ENCODE measurements at places on chromosomes 5 and 9. TPM values are rescaled to one million over a fixed set of nuclear protein-coding genes. Genes with fewer than 3 reads are reported as not detected.
A peak's percentile ranks its signal among the peaks of the same experiment; 100 is the strongest.

CCL28 gene
- 8.8 TPM for total RNA-seq

CARD6 gene
- 2.5 TPM for total RNA-seq

DHX29 gene
- 21.5 TPM for total RNA-seq

SHOC1 gene
- not detected for total RNA-seq

RELL2 gene
- total RNA-seq = 5.2 TPM

SURF2 gene
- 15.0 TPM for total RNA-seq

SLC6A19 gene
- total RNA-seq = not detected

PPP3R2 gene
- not detected for total RNA-seq

GRCh38 chr9:108857572-108857971, 1.8 kb upstream of the ACTL7B start:
- no peak for DNase-seq

DNA sequence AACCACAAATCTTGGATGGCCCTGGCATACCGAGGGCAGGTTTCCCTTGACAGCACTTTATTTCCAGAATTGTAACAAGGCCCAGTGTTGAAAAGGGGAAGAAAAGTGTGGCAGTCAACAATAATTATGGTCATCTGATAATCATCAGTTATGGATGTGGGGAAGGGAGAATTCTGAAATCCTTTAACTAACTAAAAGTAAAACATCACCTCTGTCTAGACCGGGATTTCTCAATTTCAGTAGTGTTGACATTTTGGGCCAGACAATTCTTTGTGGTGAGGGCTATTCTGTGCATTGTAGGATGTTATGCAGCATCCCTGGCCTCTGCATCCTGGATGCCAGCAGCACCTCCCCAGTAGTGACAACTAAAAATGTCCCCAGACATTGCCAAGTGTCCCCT, 140.4 kb downstream of the PSAT1 start:
- no peak for DNase-seq

GRCh38 chr5:112691758-112692157, 45.9 kb upstream of the APC start:
- DNase-seq = peak; percentile 53

DNA sequence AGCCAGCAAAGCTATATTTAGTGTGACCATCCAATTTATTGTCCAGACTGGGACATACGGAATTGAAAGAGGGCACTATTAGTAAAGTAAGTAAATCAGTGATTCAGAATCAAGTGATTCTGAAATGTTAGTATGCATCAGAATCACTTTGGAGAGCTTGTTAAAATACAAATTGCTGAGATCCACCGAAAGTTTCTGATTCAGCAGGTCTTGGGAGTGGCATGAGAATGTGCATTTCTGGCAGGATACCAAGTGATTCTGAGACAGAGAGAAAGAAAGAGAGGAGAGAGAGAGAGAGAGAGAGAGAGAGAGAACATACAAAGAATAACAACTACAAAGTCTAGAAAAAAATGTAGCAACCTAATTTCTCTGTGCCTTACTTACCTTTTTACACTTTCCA, 65.4 kb upstream of the ASTN2 start:
- DNase-seq = no peak

DNA sequence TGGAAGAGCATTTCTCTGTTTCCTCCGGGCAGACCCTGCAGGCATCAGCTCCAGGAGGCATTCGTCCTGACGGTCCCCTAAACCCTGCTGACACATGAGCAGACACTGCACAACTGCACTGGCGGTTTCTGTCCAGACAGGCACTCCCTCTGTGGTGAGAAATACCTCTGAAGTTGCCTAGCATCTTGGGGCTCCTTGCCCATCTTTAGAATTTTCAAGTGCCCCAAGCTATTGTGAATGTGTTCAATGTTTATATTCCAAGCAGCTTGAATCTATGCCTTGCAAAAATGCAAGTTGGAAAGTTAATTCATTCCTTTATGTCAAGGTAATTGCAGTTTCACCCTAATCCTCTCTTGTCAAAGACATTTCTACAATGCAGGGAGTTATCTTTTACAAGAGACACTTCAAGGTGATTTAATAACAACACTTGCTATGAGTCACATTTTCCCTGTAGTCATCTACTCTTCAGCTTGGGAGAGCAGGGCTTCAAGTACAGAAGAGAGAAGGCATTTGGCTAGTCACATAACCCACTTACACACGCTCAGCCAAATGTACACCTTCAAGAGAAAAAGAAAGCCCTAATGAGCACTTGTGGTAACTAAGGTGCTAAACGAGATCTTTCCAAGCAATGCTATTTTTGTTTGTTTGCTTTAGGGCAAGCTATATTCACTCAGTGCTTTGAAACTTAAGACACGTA, 302.5 kb downstream of the MLLT3 start:
- DNase-seq = peak; percentile 13

GRCh38 chr9:91157883-91158282, 203.8 kb downstream of the AUH start:
- DNase-seq = no peak

DNA sequence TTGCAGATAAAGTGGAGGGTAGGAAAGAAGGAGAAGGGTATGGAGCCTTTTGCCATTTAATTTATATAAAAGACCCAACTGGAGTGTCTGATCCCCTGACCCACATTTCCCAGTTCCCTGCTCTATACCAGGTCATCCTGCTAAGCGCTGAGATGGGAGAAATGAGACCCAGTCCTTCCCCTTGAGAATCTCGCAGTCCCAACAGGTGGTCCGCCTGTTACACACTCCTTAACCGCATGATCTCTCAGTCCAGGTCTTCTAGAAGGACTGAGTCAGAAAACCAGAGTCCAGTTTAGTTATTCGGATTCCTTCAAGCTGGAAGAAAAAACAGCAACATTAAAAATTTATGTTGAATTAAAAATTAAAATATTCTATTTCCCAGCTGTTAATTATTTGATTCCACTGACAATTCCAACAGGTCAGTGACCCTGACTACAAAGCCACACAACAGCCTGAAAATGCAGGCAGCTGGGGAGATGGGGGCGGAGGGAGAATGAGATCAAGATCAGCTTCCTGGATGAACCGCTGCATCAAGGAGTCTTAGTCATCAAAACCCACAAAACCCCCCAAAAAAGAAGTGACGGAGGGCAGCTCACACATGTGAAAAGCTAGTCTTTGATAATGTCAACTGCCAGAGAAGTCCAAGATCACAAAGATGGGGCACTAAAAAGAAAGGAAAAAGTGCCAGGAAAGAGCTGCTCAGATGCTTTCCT, 44.0 kb downstream of the GGTA1 start:
- peak; percentile 68 for DNase-seq

DNA sequence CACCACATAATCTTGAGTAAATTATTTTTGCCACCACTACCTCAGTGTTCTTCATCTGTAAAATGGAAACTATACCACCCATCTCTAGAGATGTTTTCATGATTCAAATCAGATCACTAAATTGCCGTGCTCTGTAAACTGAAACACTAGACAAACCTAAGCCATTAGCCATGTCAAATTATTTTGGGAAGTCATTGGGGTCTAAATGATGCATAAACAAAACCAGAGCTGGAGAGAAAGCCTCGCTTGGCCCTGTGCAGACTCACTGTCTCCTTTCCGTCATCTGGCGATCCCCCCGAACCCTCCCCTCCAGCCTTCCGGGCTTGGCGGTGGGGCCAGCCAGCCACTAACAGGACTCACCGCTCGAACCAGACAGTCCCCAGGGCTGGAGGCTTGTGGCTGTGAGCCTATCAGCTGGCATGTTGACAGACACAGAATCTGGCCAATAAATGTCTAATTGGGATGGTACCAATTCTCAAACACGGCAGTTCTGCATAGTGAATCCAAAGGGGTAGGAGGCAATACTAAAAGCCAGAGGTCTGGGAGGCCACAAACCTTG, 256.5 kb downstream of the SEC61B start:
- DNase-seq = no peak

GRCh38 chr5:94228791-94229190, 389.6 kb downstream of the KIAA0825 start:
- no peak for DNase-seq

DNA sequence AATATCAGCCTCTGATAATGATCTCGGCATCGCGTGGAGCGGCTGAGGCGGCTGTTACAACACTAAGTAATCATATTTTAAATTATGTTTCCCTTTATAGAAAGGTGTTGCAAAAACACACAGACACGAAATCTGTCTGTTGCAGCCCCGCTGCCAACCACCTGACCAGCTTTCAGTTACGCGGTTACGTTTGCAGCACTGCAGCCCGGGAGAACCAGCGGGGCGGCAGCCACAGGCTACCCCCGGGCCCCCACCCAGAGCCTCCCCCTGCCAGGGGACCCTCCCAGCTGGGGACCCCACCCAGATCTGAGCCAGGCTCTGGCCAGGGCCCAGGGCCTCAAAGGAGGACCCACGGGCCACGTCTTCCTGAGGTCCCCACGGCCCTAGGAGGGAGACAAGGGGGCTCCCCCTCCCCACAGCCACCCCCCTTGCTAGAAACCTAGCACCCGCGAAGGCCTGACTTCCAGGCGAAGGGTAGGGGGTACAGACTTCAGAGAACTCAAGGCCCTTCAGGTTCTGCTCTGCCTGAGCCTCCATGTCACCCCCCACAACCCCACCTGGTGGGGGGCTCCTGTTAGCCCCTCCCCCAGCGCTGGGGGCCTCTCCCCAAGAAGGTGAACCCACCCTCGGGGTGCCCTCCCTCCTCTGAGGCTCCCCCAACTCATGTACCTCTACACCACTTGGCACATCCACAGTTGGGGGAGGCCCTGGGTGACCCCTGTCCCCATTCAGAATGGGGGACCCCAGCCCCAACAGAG, 6.0 kb downstream of the NACC2 start:
- no peak for DNase-seq

- peak; percentile 66 for DNase-seq
These were observed at the start of gene AK1 for GRCh38 chr9:127877566-127877998. Gene AK1, minus strand, starts transcription at chr9:127877675. Its CDS starts 3,058 bp downstream, at chr9:127874617.

GRCh38 chr9:14616188-14616982, 76.8 kb downstream of the ZDHHC21 start:
- peak; percentile 52 for DNase-seq

GRCh38 chr5:33074548-33074947, 363.4 kb downstream of the NPR3 start:
- DNase-seq = peak; percentile 24

GRCh38 chr9:33209394-33209793, 30.6 kb upstream of the SPINK4 start:
- DNase-seq = no peak

DNA sequence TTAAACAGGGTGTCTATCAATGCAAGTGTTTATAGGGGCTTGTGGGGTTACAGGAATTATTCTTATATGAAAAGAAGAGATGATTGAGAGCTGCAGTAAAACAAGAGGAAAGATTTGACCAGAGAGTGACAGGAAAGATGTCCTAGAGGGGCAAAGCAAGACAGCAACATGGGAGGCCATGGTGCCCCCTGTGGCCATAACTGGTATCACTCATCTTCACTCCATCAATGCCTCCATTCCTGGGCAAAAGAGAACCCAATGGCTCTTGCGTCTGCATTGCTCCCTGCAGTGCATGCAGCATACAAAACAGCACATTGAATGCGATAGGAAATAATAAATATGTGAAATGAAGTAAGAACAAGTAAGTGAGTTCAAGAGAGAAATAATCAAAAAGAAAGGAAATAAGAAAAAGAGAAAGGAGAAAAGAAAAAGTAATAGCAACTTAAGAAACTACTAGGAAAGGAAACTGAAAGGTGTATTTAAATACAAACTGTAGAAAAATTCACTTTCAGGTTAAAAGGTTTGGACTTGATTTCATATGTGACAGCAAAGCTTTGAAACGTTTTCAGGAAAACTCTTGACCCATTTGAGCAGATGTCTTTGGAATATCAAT, 206.6 kb downstream of the SEMA5A start:
- DNase-seq = no peak

DNA sequence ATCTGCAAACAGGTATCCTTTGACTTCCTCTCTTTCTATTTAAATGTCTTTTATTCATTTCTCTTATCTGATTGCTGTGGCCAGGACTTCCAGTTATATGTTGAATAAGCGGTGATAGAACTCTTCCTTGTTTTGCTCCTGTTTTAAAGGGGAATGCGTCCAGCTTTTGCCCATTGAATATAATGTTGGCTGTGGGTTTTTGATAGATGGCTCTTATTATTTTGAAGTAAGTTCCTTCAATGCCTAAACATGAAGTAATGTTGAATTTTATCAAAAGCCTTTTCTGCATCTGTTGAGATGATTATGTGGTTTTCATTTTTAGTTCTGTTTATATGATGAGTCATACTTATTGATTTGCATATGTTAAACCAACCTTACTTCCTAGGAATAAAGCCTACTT, 300.5 kb upstream of the CTNND2 start:
- DNase-seq = no peak

DNA sequence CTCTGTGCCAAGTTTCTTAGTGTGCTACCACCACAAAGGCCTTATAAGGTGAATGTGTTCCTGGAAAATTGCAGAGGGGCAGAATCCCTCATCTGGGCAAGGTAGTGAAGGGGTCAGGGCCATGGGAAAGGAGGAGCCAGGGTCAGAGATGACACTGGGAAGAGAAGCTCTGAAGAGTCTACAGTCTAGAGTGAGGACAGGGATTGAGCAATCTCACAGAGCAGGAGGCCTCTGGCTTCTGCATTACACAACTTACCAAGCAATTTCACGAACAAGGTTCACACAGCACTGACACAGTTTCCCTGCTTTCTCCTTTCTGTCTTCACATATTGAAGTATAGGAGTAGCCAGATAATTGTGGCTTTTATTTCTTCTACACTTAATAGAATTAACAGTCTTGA, 24.5 kb upstream of the IDNK start:
- DNase-seq = no peak

GRCh38 chr9:93664549-93665120, 88.3 kb downstream of the PHF2 start:
- DNase-seq = no peak

DNA sequence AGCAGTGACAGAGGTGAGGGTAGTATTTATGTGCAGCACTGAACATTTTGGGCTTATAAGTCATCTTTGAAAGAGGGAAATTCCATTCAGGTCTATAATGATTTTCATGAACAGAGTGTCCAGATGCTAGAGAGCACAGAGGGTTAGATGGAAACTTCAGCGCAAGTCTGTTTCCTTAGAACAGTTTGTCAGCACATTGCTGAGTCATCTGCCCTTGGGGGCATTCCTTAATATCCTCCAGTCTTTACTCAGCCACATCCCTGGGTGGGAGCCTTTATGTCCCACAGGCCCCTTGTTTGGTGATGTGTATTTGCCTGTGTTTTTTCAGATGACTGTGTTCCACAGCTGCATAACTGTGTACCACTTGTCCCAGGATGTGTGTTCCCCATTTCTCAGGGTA, 138.5 kb upstream of the S1PR3 start:
- peak; percentile 99 for DNase-seq

- no peak for DNase-seq
These were observed 70.5 kb upstream of the PTCH1 start for GRCh38 chr9:95587021-95587964.

GRCh38 chr5:76807296-76807695, 11.5 kb upstream of the F2RL1 start:
- DNase-seq = peak; percentile 83

Measured in RPMI7951 (cell line).